ENCODE measurements at places on chromosomes 6 and 20. TPM values are rescaled to one million over a fixed set of nuclear protein-coding genes. Genes with fewer than 3 reads are reported as not detected.

Gene FITM2
- 8.1 TPM for total RNA-seq

Gene SLC12A5
- total RNA-seq, result 0.75 TPM

Gene SIRPA
- 23.6 TPM for total RNA-seq

Gene KPNA5
- total RNA-seq, result 7.3 TPM

Gene MUC21
- total RNA-seq, result not detected

Gene BFSP1
- total RNA-seq, result 3.5 TPM

Measured in MCF 10A (cell line).